ENCODE measurements at places on chromosomes 16 and 17. TPM values are rescaled to one million over a fixed set of nuclear protein-coding genes. Genes with fewer than 3 reads are reported as not detected.
A peak's percentile ranks its signal among the peaks of the same experiment; 100 is the strongest.

Gene CD300E
- 0.74 TPM for polyA plus RNA-seq

Gene CALB2
- not detected for polyA plus RNA-seq

Gene TMC6
- 57.5 TPM for polyA plus RNA-seq

Gene TMEM114
- polyA plus RNA-seq = not detected

Gene SLFN14
- polyA plus RNA-seq = 0.76 TPM

Gene NAGPA
- 8.9 TPM for polyA plus RNA-seq

Gene CDH3
- 54.8 TPM for polyA plus RNA-seq

Gene PROCA1
- 7.4 TPM for polyA plus RNA-seq

Gene LGALS9B
- 0.11 TPM for polyA plus RNA-seq

Gene CCL1
- polyA plus RNA-seq = not detected

Gene TMEM204
- polyA plus RNA-seq = 15.4 TPM

Gene SLC52A1
- polyA plus RNA-seq = 0.24 TPM

Gene ZG16B
- 0.27 TPM for polyA plus RNA-seq

Gene UNC45B
- 0.40 TPM for polyA plus RNA-seq

Gene METRN
- 12.8 TPM for polyA plus RNA-seq

DNA sequence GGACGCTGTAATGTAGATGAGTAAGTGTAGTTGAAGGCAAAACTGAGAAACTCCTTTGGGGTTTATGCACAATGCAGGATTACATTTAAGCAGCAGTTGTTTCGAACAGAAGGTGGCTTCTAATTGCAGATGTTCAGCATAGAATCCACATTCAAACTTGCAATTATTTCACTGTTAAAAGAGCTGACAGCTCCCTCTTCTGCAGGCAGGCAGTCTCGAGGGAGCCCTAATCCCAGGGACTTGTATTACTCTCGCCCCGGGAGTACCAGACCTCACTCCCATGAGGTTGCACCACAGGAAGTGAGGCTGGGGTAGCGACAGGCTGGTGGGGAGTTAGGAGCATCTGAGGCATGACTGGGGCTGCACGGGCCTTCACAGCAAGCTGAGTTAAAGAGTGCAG, 484.3 kb upstream of the EEF2KMT start:
- no peak for DNase-seq

DNA sequence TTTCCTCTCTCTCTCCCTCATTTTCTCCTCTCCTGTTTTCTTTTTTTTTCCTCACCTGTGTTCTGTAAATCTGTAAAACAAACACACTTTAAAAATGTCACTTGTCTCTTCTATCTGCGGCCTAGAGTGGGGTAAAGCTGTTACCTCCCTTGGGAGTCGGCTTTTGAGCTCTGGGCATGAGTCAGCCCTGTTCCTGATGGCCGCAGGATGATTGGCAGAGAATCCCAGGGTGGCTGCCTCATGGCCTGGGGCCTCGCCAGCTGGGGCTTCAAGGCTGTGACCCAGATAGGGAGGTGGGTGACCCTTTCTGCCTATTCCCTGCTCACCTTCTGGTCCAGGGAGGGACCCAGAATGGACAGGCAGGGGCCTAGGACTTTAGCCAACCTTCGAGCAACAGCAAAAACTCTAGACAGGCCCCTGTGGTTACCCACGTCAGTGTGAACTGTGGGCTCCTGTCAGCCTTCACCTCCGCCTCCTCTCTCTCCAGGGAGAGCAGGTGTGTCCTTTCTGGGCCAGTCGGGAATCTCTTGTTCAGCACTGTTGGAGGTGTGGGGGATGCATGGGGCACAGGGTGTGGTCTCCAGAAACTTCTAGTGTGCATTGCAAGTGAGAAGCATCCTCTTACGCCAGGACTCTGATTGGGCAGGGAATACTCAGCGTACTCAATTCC, 87.4 kb downstream of the RAP1GAP2 start:
- no peak for DNase-seq

GRCh38 chr17:17376362-17376761, 73.2 kb downstream of the NT5M start:
- peak; percentile 24 for DNase-seq

DNA sequence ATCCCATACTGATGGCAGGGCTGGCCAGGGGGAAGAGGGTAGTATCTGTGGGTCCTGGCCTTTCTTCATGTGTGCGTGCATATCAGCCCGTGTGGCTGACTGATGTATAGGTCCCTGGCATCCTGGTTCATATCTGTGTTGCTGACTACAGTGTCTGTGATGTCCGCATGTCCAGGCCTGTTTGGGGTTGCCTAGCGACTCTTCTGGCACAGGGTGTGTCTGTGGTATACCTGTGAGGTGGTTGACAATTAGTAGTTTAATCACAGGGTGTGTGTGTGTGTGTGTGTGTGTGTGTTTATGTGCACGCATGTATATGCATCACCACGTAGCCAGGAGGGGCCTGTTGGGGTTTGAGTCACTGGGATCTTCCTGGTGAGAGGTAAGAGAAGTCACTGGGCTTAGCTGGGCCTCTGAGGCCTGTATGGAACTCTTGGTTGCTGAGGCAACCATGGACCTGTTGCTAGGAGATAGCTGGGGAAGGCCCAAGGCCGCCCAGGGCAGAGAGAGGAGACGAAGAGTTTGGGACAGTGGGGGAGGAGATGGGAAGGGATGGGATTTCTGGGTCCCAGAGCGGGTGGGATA, 603 bp upstream of the TMEM95 start:
- peak; percentile 43 for DNase-seq

DNA sequence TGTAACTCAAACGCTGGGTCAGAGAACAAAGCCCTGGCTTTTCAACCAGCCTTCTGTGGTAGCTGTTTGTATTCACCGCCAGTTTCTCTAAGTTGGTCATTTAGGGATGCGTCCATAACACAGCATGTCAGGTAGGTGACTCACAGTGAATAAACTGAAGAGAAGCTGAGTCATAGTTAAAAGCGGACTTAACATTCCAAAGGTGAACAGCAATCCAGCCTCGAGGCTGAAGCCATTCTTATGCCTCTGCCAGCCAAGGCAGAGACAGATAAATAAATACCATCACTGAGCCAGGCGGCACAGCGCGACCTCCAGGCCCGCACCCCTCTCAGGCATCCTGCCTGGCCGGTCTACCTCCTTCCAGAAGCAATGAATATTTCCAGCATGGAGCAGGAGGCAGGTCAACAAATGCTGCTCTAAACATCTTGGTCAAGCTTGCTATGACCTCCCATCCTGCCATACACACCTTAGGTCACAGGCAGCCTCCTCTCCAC, 12.4 kb upstream of the CACNG4 start:
- DNase-seq = peak; percentile 58

- DNase-seq = no peak
Measured at GRCh38 chr17:44501866-44502375, 1.3 kb downstream of the GPATCH8 start.

- no peak for DNase-seq
Measured at GRCh38 chr16:84929421-84930297, 81.7 kb downstream of the ZDHHC7 start.

DNA sequence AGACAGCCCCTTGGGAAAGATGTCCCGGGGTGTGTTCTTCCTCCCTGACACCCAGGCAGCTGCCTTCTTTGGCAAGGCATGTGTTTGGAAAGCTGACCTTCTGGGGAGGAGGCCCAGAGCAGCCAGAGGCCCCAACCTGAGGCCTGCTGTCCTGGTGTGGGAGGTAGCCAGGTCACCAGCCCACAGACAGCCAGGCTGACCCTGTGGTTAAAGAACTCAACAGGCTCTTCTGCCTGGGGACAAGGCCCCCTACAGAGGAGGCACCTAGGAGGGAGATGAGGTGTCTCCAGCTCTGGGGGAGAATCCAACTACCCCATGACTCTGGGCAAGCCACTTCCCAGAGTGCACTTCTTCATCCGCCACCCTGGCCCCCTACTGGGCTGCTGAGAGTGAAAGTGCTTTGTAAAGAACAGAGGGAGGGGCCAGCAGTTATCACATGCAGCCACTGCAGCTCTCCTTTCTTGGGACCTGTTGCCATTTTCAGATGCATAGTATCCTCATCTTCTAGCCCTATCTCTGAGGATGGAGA, 13.1 kb upstream of the SREBF1 start:
- no peak for DNase-seq

GRCh38 chr17:78875363-78876093, 27.5 kb downstream of the CEP295NL start:
- DNase-seq = no peak

DNA sequence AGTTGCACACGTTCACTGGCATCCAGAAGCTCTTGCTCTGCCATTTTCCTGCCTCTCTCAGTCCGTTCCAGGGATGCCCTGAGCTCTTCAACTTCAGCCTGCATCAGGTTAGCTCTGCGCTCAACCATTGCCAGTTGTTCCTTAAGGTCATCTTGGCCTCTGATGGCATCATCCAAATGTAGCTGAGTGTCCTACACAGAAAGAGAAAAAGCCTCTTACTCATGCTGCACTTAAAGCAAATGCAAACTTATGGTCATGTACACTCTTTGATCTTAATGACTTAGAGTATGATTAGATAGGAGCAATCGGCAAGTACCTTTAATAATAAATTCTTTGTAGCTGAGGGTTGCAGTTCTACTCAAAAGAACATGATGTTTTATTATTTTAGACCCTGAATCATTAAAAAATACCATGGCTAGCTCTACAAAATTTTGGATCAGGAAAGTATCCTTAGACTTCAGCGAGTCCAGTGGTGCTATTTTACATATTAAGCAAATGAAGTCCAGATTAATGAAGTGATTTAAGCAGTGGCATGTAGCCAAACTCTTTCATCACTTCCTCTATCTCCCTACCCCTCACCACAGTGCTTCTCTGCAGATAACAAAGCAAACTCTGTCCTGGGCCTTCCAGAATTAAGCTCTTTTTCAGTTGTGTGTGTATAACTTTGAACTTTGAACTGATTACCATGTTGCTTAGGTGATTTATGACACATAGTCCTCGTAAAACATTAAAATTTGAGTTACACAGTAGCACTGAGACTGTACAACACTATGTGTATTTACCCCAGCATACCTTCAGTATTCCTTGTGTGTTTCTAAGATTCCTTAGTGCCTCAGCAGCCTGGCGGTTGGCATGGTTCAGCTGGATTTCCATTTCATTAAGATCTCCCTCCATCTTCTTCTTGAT, 22.1 kb downstream of the MYH4 start:
- no peak for DNase-seq

GRCh38 chr16:89099905-89100304, 6.3 kb downstream of the ACSF3 start:
- DNase-seq = no peak

DNA sequence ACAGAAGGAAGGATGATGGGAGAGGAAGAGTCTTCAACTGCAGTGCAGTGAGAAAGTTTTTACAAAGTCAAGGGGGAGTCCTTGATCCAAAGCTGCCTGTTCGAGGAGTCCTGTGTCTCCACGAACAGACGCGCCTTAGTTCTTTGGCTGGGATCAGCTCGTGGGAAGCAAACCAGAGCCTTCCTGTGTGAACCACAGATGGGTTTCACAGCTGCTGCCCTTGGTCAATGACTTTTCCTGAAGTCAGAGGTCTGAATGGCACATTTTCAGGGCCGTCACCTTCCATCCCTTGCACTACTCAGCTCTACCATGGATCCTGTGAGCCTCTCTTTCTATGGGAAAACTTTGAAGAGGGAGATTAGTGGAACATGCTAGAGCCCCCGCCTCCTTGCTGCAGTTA, 4.2 kb upstream of the SBK1 start:
- no peak for DNase-seq

GRCh38 chr17:81726004-81726403, 13.9 kb downstream of the SLC25A10 start:
- DNase-seq = no peak

- no peak for DNase-seq
Measured at GRCh38 chr17:74296548-74296936, 22.5 kb downstream of the DNAI2 start.

DNA sequence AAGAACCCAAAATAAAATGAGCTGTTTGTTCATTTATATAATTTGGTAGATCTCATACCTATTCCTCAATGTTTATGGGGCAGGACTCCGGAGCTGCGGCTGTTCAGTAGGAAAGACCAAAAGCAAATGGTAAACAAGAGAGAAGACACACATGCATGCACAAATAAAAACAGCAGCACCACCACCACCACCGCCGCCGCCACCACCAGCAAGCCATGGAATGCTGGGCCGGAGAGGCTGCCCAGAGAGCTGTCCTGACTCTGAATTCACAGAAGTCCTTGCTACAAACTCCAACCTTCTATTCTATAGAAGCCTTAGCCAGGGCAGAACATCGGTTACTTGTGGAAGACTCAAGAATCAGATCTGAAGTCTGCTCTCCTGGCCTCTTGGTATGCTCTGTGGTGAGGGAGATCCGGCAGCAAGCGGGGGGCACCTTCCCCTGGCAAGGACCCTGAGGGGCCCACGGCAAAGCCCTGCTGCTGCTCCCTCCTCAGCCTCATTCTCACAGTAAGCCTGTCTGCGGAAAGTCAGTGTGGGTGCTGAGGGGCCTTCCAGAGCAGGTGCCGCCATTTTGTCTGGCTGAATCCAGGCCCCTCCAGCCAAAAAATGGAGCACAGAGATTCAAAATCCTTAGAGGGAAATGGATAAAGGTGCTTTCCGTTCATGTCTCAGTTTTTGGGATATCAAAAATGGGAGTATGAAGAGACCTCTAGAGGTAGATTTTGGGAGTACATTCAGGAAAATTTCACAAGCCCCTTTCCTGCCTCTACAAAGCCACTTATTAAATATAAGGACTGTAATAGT, 6.4 kb upstream of the FOXJ1 start:
- DNase-seq = no peak

GRCh38 chr17:50949989-50950877, 84.1 kb upstream of the TOB1 start:
- no peak for DNase-seq

GRCh38 chr16:87735270-87736007, 30.3 kb downstream of the KLHDC4 start:
- DNase-seq = no peak

- no peak for DNase-seq
Measured at GRCh38 chr17:10171581-10171981, 26.8 kb downstream of the GAS7 start.

GRCh38 chr16:74521691-74522090, 85.2 kb downstream of the GLG1 start:
- DNase-seq = no peak

DNA sequence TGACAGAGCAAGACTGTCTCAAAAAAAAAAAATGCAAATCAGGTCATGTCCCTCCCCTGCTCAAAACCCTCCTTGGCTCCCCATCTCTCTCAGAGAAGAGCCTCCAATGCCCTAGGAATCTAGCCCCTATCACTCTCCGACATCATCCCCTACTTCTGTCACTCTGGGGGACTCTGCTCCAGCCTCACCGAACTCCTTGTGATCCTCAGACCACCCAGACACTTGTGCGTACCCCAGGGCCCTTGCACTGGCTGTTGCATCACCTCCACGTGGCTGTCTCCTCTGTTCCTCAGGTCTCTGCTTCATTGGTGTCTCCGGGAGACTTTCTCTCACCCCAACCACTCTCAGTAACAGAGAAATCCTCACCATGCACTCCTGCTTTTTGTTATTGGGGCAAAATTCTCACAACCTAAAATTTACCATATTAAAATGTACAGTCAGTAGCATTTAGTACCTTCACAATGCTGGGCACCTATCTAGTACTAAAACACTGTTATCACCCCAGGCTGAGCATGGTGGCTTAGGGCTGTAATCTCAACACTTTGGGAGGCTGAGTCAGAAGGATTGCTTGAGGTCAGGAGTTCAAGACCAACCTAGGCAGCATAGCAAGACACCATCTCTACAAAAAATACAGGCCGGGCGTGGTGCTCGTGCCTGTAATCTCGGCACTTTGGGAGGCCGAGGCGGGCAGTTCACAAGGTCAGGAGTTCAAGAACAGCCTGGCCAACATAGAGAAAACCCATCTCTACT, 15.2 kb downstream of the PLA2G10 start:
- DNase-seq = no peak

- DNase-seq = no peak
Measured at GRCh38 chr17:68238164-68238870, 9.5 kb upstream of the AMZ2 start.
